Activated CD4-positive, alpha-beta T cell treated with anti-CD3 and anti-CD28 coated beads, Interleukin-2, amount 50 U/mL, for 1 hour (primary cell): ENCODE measurements at places on chromosomes 1 and 21.
A peak's percentile ranks its signal among the peaks of the same experiment; 100 is the strongest.

DNA sequence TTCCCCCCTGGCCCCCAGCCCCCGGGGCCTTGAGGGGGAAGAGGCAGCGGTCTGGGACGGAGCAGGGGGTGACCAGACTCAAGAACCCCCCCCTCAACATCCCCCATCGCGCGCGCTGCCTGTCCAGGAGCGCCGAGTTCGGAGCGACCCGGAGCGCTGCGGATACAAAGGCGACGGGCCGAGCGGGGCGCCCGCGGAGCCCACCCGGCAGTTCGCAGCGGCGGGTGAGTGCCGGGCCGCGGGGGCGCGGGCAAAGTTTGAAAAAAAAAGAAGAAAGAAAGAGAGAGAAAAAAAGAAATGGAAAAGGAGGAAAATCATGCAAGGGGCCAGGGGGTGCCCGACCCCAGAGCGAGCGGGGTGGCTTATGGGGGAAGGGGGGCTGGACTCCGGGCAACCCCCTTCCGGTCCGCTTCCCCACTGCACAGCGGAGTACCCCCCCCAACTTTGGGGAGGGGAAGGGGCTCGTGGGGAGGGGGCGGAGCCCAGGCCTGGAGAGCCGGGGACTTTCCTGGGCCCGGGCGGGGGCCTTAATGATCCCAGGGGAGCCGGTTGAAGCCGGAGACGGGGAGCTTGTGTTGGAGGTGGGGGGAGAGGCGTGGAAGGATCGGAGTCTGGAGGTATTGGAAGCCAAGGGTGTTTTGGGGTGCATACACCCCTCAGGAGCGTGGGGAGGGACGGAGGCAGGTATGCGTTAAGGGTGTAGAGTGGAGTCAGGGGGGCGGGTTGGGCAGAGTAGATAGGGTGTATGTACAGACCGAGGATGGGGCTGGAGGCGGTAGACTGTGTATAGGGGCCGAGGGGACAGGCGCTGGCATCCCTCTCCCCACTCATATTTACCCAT, 502 bp downstream of the VANGL2 start:
- no peak for DNase-seq

- peak; percentile 50 for DNase-seq
These were observed 479 bp upstream of the ACADM start for GRCh38 chr1:75723989-75724471.

- DNase-seq, result no peak
These were observed at the start of gene UAP1 for GRCh38 chr1:162561616-162562469. Gene UAP1 (plus strand): TSS chr1:162561722. CDS start chr1:162566069, 4,347 bp downstream.

GRCh38 chr1:6270401-6270800, 9.5 kb upstream of the GPR153 start:
- no peak for DNase-seq

DNA sequence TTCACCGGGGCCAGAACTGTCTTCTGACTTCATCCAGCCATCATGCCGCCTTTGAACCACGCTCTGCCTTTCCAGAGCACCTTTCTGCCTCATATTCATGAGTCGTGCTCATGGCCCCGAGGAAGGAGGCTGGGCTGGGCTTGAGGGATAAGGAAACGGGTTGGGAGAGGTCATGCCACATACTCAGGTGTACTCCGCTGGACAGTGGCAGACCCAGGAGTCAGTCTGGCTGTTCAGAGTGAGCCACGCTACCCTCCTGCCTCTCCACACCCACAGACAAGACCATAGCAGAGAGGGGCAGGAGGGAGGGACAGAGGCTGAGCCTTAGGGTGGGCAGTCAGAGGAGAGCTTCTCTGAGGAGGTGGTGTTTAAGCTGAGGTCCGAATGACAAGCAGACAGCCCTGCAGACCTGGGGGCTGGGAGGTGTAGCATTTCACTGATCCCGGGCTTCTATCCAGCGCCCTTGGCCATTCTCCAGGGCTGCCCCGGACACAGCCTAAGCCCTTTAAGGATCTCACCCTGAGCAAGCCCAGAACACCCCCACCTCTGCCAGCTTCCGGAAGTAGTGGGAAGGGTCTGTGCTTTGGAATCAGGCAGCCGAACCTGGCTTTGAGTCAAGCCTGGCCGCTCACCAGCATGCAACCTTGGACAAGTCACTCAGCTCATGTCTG, 102.3 kb downstream of the LACTBL1 start:
- no peak for DNase-seq

- DNase-seq, result no peak
These were observed 94.9 kb downstream of the MRPL37 start for GRCh38 chr1:54294887-54295286.

DNA sequence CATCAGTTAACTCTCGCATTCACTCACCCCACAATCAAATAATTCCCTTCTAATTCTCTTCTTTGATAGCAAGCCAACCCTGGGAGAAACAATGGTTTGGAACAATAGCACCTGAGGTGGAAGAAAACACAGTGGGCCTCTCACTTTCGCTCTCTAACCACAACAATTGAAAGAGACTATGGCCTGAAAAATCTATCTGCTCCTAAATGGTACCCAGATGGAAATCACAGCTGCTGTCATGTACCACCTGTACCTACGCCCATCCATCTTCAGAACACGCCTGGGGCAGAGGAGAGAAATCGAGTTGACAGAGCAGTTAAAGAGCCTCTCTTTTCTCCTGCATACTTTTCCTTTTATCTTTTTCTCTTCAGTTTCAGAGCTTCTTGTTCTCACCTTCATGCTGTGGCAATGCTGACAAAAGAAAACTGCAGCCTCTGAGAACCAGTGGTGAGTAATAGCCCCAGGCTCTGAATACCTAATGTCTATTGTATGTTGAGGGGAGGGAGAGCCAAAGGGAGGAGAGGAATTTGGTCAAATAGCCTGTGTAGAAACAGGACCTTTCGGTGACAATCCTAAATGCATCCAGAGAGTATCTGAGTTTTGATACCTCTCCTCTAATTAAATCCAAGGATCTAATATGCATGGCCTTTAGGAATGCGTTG, 57.7 kb downstream of the ZC3H11B start:
- DNase-seq, result no peak

DNA sequence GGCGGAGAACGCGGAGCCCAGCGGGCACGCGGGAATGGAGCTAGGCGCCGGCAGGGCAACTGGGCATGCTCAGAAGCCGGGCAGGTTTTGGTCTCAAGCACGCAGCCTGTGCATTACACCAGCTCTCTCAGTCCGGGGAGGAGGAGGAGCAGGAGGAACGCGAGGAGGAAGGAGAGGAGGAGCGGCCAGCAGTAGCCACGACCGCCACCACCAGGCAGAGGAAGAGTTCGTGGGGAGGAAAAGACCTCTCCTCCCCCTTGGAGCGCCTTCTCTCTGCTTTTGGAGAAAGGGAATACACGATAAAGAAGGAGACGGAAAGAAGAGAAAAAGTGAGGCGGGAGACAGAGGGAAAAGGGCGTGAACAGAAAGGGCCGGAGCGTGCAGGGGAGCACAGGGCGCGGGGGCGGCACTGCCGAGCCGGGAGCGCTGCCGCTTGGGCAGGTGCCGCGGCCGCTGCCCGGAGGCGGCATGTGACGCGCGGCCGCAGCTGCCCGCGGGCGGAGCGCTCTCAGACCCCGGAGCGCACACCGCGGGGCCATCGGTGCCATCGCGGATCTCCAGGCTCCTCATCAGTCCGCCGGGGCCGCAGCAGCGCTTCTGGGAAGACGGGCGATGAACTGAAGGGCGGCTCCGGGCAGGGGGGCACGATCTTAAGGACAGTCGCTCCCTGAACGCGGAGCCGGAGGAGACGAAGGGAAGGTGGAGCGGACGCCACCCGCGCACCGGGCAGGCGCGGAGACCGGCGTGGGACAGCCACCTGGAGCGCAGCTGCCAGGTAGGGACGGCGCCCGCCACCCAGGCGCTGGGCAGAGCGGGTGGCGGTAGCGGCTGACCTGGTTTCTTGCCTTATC, at the start of gene CHRM3:
Gene CHRM3 (plus strand): TSS at position 116 of the 851 bp plus-strand sequence. CDS start 520,884 bp downstream, outside the sequence.
- DNase-seq, result no peak

- no peak for DNase-seq
These were observed 15.4 kb downstream of the ZP4 start for GRCh38 chr1:237875291-237875690.

DNA sequence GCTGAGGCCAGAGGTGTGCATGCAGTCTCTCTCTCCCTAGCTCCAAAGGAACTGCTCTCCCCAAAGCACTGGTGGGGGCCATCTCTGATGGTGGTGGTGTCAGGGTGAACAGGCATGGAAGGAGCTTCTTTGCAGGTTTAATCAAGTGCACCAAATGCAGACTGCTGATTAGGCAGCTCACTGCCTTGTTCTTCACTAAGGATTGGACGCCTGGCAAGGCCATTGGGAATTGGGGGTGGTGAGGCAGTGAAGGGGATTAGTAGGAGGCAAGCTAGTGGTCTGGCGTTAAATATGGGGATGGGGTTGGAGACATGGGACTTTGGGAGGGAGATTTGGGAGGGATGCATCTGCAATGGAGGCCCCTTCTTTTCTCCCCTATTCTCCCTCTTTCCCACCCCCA, 1.5 kb downstream of the CACNA1E start:
- DNase-seq, result no peak

DNA sequence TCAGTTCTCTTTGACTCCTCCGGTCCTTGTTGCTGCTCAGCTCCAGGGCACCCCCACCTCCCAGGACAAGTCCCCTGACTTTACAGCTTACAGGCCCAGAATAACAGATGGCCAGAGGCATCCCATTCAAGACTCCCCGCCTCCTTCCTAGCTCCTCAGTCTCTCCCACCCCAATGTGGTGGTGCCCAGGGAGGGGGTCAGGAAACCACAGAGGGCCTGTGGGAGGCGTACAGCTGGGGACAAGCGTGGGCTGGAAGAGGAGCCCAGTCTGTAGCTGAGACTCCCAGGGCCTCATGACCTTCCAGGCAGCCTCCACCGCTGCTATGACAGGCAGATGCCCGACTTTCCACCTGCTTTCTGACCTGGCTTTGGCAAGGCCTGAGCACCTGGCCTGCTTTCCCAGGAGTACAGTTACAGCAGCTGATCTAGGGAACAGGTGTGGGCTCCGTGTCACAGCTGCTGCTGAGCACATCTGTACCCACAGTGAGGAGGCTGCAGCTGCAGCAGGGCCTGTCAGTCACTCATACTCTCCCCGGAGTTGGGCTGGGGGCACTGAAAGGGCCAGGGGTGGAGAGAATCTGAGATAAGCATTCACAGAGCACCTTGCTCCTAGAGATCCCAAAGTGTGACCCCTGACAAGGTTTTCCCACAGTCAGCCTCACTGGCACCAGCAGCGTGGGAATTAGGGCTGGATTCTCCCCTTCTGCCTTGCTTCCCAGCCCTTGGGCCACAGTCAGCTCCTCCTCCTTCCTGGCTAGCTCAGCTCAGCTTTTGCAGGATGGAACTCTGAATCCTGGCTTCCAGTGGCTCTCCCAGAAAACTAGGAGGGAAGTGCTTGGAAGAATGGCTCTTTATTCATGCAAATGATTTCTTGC, 7.1 kb upstream of the NAV1 start:
- DNase-seq, result no peak

- no peak for DNase-seq
These were observed 16.2 kb downstream of the SDHC start for GRCh38 chr1:161330346-161330745.

- no peak for DNase-seq
These were observed 69.9 kb upstream of the USP25 start for GRCh38 chr21:15659753-15660422.

DNA sequence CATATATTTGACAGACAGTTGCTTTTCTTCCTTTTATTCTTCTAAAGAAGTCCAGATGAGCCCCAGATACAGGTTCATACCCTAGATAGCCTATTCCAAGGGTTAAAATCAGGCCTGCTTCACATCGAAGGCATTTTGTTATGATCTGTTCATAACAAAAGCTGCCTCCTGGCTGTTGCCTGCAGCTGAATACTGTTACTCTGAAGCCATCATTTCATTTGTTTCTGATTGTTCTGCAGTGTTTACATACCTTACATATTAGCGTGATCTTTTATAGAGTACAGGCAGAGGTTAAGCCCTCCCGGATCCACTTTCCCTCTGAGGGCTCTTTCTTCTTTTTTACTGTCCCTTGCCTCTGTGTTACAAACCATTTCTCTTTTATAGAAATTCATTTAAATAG, 219.0 kb upstream of the HOOK1 start:
- no peak for DNase-seq

DNA sequence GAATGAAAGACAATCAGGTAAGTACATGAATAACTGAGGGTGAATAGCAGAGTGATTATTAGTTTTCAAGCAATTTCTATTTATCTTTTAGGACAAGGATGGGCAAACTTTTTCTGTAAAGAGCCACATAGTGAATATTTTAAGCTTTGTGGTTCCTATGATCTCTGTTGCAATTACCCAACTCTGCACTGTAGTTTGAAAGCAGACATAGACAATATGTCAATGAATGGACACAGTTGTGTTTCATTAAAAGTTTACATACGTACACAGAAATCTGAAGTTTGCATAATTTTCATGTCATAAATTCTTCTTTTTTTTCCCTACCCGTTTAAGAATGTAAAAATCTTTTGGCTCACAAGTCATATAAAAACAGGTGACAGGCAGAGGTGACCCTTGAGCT, 71.4 kb downstream of the ZNF281 start:
- DNase-seq, result no peak

GRCh38 chr1:218829097-218829496, 344.6 kb upstream of the LYPLAL1 start:
- no peak for DNase-seq

DNA sequence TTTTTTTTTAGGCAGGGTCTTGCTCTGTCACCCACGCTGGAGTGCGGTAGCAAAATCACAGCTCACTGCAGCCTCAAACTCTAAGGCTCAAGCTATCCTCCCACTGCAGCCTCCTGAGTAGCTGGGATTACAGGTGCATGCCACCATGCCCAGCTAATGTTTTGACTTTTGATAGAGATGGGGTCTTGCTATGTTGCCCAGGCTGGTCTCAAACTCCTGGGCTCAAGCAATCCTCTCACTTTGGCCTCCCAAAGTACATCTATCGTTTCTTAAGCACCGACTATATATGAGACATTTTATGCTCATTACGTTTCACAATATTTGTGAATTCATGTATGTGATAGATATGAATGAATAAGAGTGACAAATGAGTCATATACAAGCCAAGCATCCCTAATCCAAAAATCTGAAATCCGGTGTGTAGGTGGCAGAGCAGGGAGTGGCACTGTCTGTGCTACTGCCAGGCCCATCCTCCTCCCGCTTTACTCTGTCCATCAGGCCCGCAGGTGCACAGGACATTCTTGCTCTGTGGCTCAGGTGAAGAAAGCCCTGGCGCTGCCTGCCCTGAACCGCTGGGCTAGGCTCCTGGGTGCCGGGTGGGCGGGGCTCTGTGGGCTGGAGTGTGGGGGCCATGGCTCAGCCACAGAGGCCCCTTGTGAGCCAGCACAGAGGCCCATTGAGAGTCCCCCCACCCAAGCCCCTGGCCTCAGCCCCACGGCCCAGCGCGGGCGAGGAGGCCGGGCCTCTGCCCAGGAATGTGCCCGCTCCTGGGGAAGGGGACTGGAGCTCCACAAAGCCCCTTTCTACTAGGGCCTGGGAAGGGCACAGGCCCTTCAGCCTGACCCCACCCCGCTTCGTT, 45.3 kb downstream of the HSPG2 start:
- DNase-seq, result no peak
